NCI-H2081 (cell line): ENCODE measurements at places on chromosomes 3 and 15.

DNA sequence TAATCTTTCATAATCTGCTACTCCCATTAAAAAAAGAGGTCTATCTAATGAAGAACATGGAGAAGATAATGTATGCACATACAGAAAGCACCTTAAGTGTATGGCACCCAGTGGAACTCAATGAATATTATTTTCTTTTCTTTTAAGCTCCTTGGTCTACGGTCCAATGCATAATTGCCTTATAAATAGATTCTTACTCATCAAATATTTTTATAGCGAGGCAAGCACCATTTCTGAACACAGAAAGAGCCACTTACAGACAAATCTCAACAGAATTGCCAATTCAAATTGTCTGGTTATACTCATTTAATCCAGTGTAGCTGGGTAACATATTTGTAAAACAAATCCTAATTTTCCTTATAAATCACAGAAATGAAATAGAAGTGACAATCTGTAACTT is 6.3 kb downstream of the PDZRN3 start:
- no peak for DNase-seq

DNA sequence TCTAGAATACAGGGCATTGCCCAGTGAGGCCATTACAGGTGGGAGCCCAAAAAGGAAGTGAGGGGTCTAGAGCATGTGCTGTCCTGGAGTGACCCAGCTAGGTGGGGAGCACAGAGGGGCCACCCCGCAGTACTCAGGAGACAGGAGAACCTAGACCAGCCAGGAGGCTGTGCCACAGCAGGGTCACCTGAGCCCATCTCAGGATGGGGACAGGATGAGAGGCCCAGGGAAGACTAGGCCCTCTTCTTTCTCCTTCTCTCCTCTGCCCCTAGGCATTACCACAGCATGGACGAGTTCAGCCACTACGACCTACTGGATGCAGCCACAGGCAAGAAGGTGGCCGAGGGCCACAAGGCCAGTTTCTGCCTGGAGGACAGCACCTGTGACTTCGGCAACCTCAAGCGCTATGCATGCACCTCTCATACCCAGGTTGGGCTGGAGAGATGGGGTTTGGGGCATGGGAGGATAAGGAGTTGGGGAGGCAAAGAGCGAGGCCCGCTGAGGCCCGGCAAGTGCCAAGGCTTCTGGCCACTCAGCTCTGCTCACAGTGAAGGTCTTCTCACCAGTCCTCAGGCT is 20.6 kb downstream of the LOXL1 start:
- no peak for DNase-seq

DNA sequence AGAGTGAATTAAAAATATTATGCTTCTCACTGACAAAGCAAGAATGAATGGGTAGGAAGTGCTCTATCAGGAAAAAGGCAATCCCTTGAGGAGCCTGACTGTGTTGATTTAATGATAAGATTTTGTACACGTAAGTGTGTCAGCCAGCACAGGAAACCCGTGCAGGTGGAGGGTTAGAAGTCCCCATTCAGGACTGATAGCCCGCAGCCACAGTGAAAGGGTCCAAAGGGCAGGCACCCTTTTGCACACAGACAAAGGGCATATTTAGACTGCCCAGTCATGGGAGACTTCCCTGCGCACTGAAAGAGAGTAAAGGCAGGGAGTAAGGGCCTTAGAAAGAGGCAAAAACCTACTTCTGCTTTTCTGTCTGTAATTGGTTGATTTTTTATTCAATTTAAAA is 26.4 kb upstream of the SKIL start:
- DNase-seq, result no peak

DNA sequence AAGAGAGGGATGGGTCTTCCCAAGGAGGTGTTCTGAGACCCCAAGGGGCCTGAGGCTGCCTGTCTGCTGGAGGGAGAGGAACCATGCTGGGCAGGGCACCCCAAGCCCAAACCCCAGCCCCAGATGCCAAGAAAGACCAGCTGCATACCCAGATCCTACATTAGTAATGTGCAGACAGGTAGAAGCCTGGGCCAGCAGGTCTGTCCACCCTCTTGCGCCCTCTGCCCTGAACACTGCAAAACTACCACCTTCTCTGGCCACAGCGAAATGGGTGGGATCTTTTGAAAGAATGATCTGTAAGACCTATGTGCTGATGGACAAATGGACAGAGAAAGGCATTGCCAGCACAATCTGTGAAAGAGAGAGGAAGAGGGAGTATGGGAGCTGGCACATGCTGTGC is 283.2 kb downstream of the EPHB1 start:
- DNase-seq, result no peak

DNA sequence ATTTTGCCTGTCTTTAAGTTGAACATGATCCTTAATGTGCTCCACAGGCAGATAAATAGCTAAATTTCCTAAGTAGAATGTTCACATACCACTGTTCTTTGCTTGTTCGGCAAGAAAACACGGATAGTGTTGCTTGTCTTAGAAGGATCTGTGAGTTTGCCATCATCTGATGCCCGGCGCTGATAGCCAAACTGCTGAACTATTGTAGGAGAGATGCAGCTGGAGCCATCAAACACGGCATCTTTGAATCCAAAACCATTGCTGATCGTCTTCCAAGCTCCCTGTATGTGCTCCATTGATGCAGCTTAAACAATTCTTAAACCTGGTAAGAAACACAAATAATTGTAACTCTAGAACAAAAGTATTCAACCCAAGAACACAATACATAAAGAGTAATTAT is 45.5 kb downstream of the RAF1 start:
- no peak for DNase-seq

DNA sequence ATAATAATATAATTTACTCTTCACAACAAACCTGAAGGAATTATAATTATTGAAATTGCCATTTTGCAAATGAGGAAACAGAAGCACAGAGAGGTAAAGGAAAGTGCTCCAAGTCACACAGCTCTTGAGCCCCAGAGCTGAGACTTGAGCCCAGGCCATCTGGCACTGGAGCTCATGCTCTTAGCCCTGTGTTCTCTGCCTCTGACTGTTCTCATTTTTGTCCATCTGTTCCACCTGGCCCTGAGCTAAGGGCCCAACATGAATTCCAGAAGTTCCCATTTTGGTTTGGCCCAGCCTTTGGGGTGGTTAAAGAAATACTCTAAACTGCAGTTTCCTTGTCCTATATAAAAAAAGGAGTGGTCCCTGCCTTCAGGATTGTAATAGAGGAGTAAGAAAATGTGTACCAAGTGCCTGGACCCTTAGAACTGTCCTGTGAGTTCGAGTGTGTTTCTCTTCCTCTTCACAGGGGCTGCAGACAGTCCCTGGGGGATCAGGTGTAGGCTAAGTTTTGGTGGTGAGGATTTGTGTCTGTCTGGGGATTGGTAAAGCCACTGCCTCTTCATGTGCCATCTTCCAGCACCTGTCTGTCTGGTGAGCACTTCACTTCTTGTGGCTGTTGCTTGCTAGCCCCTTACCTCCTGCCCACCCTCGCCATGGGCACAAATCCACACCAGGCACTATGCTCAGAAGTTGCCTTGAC is 91.8 kb downstream of the DNAJB8 start:
- no peak for DNase-seq

GRCh38 chr15:78624651-78625590 is 4.1 kb upstream of the CHRNA3 start:
- no peak for DNase-seq

GRCh38 chr3:101256511-101256910 is 63.9 kb downstream of the IMPG2 start:
- no peak for DNase-seq

DNA sequence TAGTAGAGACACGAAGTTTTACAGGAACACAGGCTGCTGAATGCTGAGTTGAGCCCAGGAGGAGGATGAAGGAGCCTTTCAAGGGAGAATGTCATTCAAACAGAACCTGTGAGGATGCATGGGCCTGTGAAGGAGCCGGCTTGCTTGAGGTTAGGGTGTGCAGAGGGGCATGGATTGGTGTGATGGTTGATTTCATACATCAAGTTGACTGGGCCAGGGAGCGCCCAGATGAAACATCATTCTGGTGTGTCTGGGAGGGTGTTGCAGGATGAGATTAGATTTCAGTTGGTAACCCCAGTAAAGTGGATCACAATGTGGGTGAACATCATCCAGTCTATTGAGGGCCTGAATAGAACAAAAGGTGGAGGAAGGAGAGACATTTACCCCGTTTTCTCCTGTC is 243.6 kb downstream of the EDEM1 start:
- no peak for DNase-seq

DNA sequence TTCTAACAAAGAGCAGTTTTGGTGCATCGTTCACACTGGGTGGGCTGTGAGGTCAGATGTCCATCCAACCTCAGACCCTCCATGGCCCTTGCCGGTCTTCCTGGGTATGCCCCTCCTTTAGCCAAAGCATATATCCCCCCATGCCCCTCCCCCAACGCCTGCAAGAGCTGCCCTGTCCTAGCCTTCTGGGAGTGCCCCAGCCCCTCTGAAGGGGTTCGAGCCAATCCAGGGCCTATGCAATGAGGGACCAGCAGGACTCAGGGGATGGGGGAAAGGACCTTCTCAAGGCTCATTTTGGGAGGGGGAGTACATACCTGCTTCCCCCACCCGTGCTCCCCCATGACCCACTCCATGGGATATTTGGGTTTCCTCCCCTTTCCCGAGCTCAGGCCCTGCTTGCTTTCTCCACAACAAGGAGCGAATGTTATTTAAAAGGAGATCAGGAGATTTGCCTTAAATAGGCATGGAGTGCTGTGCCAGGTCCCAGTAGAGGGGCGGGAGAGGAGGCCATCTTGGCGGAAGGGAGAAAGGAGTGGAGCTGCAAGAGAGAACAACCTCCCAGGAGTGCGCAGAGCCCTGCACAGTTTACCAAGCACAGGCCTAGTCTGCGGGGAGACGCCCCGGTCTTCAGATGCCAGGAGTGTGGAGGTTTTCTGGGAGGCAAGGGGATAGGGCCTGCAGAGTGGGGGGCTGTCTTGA is 18.2 kb downstream of the PIF1 start:
- DNase-seq, result no peak

DNA sequence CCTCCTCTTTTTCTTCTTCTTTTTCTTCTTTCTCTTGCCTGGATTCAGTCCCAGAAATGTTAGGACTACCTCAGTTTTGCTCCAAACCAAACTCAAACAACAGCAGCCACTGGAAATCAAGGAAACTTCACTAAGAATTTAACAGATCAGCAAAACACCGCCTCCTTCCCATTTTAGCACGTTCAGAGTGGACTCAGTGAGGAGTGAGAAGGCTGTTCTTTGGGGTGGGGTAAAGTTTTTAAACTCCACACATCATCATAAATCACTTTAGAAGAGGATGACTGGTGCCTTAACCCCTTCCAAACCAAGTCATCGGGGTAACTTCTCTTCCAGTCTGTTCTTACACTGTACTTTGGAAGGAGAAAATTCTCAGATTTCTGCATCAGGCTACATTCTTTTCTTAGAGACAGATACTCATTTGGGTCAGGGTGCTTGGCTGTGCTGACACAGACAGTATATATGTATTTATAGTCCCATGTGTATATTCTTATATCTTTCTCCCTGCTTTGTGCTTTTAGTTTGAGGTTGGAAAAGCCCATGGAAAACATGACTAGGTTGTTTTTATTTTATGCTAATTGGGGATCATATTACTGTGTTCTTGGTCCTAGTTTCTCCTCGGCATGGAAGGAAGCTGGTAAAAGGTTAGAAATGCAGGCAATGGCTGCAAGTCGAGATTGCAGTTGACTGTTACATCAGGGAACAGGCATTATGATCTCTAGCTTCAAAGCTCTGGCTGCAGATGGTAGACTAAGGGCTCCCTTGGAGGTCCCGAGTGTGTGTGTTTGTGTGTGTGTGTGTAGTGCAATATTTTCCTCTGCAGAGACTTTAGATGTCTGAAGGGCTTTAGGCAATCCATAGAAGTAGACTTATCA is at the start of gene CCDC80:
Gene CCDC80, minus strand, starts transcription at position 214 of the 872 bp plus-strand sequence. CDS start 1,238 bp downstream, outside the sequence.
- DNase-seq, result no peak

DNA sequence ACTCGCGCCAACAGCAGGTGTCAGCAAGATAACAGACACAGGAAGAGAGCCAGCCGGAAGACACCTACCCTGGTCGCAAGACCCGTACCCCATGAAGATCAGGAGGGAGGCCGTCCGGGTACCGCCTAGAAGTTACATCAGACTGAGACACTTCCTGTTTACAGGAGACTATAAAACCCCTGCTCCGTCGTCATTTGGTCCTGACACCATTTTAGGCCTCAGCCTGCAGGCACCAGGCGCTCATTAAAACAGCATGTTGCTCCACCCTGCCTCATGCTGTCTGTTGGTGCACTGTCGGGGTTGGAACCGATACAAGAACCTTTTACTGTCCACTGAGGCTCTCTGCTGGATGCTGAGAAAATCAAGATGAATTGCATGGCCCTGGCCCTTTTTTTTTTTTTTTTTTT is 15.6 kb upstream of the PRTG start:
- no peak for DNase-seq

DNA sequence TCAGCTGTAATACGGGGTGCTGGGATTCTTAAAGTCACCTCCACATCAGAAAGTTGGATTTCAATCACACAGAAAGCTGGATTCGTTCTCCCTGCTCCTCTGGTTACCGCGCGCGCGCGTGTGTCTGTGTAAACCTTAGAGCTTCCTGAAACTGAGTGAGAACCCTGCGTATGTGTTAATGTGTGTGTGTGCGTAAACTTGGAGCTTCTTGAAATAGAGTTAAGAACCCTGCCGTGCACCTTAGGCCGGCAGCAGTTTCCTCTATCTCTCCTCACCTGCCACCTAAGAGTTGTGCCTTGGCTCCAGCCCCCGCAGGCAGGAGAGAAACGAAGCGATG is 531 bp downstream of the LZTFL1 start:
- no peak for DNase-seq

DNA sequence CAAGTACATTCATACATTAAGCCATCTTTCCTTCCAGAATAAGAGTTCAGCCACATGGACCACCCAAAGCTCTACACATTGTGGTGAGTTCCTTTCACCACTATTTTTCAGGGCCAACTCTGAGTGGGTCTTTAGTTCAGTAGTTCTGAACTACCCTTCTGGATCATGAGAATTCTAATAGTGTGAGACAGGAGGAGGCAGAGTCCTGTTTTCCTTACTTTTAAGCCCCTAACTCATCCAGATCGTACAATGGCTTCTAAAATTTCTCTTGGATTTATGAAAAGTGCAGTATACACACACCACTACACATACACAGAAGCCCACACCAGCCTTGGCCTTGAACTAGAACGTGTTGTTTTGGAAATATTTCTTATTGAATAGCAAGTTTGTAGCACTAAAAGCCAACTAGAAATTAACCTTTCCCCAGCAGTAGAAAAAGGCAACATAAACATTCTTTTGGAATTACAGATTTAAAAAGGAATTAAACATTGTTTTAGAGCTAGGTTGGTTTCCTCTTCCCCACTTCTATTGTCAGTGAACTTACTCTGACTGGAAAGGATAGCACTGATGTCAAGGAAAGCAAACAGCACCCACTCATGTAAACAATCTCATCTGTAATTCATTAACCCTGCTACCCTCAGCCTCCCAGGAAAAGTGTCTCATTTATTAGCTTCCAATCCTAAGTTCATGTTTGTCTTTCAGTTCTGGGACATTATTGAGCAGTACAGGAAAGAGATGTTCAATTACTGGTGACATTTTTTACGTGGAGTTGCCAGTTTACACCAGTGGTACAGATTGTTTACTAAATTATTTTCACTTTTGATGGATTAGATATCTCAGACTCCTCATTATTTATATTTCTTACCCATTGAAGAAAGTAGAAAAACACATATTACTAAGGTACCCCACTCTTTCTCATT is 95.7 kb upstream of the AGTR1 start:
- DNase-seq, result no peak
